GM12891 (cell line): ENCODE measurements at places on chromosomes 7 and 10.

DNA sequence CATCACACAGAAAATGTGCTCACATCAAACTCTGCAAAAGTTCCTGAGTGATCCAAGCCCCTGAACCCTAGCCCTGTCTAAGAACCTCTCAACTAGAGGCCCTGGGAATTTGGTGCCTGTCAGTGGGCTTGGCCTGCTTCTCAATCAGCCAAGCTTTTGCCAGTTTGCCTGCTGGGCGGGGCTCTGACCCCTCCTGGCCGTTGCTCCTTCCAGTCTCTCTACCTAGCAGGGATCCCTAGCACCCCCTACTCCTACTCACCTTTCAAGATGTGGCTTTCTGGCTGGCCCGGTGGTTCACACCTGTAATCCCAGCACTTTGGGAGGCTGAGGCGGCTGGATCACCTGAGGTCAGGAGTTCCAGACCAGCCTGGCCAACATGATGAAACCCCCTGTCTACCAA is 2.1 kb downstream of the KLRG2 start:
- DNase-seq = no peak

DNA sequence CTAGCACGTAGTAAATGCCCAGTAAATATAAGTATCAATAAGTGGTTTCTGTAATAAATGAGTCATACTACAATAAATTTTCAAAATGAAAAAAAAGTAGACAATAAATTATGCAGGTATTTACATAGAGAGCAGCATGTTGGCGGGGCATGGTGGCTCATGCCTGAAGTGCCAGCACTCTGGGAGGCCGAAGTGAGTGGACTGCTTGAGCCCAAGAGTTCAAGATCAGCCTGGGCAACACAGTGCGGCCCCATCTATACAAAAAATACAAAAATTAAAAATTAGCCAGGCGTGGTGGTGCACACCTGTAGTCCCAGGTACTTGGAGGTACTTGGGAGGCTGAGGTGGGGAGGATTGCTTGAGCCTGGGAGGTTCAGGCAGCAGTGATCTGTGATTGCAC is 509.3 kb upstream of the KLF6 start:
- DNase-seq = no peak

- DNase-seq = no peak
These were observed 160.2 kb upstream of the SVIL start for GRCh38 chr10:29794776-29795611.

DNA sequence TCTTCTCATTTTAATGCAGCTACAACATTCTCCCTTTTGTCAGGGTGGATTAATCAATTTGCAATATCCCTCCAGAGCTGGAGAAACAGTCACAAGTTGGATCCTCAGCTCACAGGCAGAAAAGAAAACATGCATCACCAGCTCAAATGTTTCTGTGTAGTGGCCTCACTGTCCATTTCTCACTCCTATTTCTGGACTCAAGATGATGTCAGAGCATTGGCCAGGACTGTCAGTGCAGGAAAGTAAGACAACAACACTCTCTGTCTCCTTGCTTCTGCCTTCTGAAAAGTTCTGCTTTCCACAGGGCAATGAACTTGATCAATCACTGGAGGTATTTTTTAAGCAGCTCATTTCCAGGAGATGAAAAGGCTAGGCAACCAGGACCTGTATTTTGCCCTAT is 8.2 kb upstream of the SVIL start:
- no peak for DNase-seq

- DNase-seq = no peak
These were observed 4.3 kb upstream of the LOXL4 start for GRCh38 chr10:98272245-98272644.

DNA sequence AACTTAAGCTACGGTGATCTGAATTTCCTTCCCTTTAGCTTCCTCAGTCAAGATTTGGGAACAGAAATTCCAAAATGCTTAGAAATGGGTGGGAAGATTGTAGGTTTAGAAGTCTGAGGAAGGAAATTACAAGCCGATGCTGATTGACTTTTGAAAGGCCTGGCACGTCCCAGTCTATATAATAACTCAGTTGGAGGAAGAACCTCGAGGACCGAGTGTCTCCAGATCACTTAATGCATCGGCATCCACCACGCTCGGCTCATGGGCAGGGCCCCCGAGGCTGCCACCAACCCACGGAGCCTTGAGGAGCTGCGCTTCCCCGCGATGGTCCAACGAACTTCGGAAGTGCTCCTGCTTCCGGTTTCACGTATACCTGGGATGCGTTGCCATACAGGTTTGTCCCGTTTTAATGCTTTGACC is 10.4 kb upstream of the SP8 start:
- DNase-seq = no peak

- DNase-seq = no peak
These were observed 153.6 kb downstream of the AOAH start for GRCh38 chr7:36570528-36571189.

DNA sequence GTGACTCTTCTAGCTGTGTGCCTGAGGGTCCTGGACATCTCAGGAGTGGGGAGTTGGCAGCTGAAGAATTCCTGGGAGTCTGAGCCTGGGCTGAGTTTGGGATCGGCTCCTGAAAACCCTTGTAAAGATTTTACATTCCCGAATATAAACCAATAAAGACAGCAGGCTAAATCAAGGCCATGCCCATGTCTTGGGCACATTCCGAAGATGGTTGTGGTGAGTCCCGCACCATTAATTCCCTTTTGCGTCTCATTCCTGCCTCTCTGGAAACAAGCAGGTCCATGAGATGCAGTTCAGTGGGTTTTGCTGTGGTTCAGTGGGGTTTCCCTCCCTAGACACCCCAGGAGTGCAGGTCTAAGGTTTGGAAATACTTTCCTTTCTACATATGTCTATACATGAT is 90.9 kb downstream of the COL26A1 start:
- DNase-seq = no peak
